ENCODE measurements at places on chromosomes 11 and 22.
A peak's percentile ranks its signal among the peaks of the same experiment; 100 is the strongest.

DNA sequence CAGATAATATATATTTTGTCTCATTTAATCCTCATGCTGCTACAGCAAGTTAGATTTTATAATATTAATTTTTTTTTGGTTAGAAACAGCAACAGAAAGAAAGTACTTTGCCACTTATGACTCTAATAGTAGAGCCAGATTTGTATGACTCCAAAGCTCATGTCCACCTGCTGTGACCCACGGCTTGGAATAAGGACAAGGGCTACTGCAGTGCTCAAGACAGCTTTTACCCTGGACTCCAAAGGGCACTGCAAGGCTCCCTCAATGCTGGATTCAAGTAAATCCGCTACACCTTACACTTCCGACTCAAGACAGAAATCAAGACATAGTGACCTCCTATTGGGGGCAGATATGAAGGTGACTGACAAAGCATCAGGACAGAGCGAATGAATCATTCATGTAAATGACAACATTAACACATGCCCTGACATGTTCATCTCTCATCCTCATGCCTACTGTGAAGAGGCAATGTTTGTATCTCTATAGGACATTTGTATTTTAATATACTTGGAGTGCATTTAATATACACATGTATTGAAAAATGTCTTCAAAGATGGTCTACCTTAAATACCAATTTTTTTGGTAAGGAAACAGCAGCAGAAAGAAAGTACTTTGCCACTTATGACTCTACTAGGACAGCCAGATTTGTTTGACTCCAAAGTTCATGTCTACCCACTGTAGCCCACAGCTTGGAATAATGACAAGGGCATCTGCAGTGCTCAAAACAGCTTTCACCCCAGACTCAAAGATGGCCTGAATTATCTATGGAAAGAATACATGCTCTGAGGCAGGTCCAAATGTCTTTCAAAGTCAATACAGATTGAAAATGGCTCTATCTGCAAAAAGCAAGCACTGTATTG lies 375.6 kb upstream of the CCDC90B start:
- DNase-seq, result peak; percentile 67

- DNase-seq, result no peak
Observed at GRCh38 chr11:122344215-122344614, 228.2 kb upstream of the BLID start.

DNA sequence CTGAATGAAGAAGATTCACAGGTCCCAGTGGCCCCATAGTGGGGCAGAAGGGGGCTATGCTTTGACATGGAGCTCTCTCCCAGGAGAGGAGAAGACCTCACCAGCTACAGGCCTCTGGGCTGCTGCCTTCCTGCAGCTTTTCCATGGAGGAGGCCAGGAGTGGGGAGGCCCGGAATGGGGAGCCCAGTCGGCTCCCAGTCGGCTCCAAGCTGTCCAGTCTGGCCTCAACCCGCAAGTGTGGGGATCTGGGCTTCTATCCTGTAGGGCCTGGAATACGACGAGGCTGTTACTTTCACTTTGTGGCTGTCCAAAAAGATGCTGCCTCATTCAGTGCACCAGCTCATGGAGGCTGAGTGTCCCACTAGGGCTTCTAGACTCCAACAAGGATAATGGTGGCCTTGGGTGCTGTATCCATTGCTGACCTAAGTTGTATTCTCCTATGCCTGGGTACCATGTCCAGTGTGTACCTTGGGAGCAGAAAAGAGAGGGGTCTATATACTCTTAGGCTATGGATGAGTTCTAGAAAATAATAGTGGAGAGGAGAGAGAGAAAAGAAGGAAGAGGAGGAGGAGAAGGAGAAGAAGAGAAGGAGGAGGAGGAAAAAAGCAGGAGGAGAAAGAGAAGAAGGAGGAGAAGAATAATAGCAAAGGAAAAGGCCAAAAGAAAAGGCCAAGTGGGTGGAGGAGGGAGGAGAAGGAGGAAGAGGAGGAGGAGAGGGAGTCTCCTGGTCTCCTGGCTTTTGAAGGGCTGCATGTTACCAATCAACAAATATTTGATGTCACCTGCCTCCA lies 1.1 kb downstream of the MYO18B start:
- no peak for DNase-seq

DNA sequence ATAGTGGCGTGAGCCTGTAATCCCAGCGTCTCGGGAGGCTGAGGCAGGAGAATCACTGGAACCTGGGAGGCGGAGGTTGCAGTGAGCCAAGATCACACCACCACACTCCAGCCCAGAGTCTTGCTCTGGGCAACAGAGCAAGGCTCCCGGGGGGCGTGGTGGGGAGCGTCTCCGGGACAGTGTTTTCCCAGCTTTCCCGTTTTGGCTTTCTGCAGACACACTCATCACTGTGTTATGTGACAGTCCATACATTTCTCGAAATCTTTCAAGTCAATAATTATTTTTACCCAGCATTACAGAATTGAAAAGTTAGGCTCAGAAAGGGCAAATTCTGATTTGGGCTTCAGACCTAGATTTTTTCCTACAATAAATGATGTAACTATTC lies 31.7 kb downstream of the NEAT1 start:
- no peak for DNase-seq

- peak; percentile 30 for DNase-seq
Observed at GRCh38 chr11:124123622-124124021, 8.4 kb downstream of the VWA5A start.

Measured in NCI-H69 (cell line).